NCI-H1436 (cell line): ENCODE measurements at places on chromosomes 6 and 20.

DNA sequence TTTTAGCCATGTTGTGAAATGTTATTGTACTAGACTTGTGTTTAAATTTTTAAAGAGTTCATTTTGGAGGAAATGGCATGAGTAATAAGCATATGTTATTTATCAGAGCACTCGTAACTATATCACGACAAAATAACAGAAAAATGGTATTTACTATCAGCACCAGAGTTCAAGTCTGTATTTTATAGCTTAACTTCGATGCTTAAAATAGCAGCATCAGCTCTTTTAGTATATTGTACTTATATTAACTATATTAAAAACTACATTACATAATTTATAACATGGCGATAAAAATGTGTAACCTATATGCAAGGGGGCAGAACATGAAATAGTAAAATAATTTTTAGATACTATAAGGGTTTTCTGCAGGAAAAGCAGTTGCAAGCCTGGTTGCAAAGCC, 52.9 kb downstream of the ABRACL start:
- no peak for DNase-seq

DNA sequence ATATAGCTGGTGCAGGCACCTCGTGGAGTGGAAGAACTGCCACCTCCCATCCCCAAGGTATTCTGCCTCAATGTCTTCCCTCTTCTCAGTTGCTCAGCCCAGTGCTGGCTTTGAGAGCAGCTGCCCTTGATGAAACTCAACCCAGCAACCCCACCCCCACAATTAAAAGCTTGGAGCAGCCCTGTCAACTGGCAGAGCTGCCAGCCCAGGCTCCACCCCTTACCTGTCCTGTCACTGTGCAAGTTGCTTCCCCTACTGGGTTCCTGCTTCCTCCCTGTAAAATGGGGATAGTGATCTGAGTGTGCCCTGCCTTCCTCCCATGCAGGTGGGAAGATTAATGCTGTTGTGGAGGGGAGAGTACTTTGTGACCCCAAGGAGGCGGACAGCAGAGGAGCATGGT, 4.5 kb downstream of the TMEM63B start:
- peak; percentile 40 for DNase-seq

DNA sequence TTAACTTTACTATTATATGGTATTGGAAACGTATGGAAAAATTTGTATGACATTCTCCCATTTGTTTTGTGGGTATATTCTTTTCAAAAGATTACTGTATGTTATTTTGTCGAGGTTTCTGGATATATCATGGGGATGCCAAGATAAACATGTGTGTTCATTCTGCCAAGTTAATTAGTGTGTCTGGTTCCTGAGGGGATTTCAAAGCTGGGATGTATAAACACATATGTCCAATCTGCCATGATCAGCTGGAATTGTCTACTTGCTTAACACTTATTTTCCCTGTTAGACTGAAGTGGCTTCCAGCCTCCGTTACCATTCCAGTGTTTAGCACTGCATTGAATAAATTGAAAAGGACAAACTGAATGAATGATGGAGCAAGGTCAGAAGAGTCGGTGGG, 86.2 kb downstream of the DNAH8 start:
- no peak for DNase-seq

GRCh38 chr20:45857882-45858216, 435 bp downstream of the ZSWIM3 start:
- DNase-seq: no peak

DNA sequence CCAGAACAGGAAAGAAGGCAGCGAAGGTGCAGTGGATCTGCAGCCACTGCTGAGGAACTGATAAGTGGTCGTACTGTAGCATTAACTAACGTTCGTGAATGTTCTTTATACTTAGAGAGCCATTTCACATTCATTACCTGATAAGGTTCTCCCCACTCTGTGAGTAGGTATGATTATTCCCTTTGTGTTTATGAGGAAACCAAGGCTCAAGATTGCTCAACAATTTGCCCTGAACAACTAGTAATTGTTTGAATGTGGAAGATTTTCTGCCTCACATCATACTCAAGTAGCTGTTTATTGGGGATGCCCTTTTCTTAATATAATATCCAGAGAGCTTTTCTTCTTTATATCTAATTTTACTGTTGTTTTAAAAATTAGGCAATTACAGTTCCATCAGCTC, 24.9 kb upstream of the ELOVL5 start:
- DNase-seq: peak; percentile 23

- DNase-seq: no peak
Observed at GRCh38 chr20:21614980-21615379, 90.5 kb upstream of the PAX1 start.

DNA sequence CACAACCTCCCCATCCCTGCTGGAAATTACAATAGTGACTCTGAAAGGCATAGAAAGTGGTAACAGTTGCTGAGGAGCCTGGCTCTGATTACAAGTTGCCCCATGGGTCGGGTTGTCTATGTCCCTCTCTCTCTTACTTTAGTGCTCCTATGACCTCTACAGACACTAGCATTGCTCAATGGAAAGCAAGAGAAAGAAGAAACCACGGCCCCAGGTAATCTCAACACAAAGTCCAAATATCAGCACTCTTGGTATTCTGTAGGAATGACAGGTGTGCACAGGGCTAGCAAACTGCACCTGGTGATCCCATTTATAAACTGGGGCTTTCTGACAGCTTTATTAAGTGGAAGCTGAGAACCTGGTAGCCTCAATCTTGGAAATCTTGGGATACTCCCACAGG, 80.4 kb upstream of the EMILIN3 start:
- no peak for DNase-seq
